Endothelial cell of umbilical vein (primary cell): ENCODE measurements at places on chromosomes 3 and 15. TPM values are rescaled to one million over a fixed set of nuclear protein-coding genes. Genes with fewer than 3 reads are reported as not detected.

AADACL2 gene
- total RNA-seq = not detected in 2 replicates

DNA sequence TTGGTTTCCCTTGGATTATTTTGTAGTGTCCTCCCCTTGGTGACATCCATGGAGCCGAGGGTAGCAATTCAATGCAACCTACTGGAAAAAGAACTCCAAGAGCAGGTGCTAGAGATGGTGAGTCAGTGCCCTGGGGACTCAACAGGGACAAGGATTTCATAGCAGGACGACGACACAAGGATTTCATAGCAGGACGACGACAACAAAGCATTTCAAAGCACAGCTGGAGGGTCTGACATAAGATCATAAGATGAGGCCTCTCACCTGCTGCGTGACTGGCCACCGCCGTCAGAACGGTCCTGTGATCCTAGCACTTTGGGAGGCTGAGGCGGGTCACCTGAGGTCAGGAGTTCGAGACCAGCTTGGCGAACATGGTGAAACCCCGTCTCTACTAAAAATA, 22.5 kb downstream of the NRROS start:
- H3K27me3 ChIP-seq = no peaks in the 10 kb centered on the region
- no peak for DNase-seq
- H3K27ac ChIP-seq = no peak overlapping the region
- H3K4me3 ChIP-seq = no peak overlapping the region
- H3K36me3 ChIP-seq = no peaks in the 10 kb centered on the region
- no peaks in the 10 kb centered on the region for H3K4me1 ChIP-seq

- no peak overlapping the region for H3K4me3 ChIP-seq
- H3K4me1 ChIP-seq = no peaks in the 10 kb centered on the region
- no peak for DNase-seq
- H3K27me3 ChIP-seq = no peaks in the 10 kb centered on the region
- no peak overlapping the region for H3K27ac ChIP-seq
Observed at GRCh38 chr3:195829897-195830254, 18.1 kb upstream of the MUC4 start.

GRCh38 chr3:10683106-10683505, 132.9 kb upstream of the SLC6A11 start:
- H3K4me1 ChIP-seq = no peaks in the 10 kb centered on the region
- no peaks in the 10 kb centered on the region for H3K36me3 ChIP-seq
- H3K27ac ChIP-seq = no peak overlapping the region
- no peak overlapping the region for H3K4me3 ChIP-seq
- DNase-seq = no peak

- H3K36me3 ChIP-seq = no peaks in the 10 kb centered on the region
- H3K27ac ChIP-seq = no peak overlapping the region
- H3K4me3 ChIP-seq = no peak overlapping the region
- H3K4me1 ChIP-seq = peaks cover 22% of the 10 kb centered on the region
- DNase-seq = peak; percentile 11
Observed at GRCh38 chr3:170007031-170007663, 30.6 kb upstream of the GPR160 start.

DNA sequence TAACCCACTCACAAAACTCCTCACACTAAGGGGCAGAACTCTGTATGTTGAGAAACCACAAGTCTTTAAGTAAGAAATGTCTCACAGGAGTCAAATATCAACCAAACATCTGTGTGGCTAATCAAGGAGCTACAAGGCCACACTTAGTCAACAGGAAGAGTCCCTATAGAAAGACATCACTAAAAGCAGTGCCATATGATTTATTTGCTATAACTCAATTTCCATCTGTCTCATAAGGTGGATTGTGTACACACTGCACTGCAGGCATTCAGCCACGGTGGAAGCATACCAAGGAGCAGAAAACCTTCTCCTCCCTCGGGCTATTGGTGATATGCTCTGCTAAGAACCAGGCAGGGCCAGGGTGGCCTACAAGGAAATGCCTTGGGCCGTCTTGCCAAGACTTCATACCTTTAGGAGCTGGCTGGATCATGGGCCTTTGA, 197.6 kb upstream of the CFAP20DC start:
- no peak overlapping the region for H3K27ac ChIP-seq
- H3K4me1 ChIP-seq = peaks cover 3% of the 10 kb centered on the region
- no peak for DNase-seq
- no peaks in the 10 kb centered on the region for H3K27me3 ChIP-seq

DNA sequence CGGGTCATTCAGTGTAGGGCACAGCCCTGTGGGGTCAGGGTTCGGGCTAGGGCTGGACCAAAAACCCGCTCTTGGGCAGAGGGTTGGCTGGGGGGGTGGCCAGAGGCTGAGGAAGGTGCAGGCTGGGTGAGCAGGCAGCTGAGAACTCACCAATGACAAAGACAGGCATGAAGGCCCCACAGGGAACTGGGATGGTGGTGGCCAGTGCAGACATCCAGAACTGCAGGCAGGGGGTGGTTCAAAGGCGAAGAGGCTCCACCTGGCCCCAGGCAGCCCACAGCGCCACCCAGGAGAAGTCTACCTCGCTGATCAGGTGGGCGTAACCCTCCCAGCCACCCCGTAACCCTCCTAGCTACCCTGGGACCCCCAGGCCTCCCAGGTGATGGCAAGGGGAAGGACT, 6.7 kb downstream of the CLCN2 start:
- H3K4me3 ChIP-seq = no peak overlapping the region
- H3K4me1 ChIP-seq = no peaks in the 10 kb centered on the region
- H3K27ac ChIP-seq = no peak overlapping the region

GRCh38 chr3:36989568-36989967, 3.4 kb downstream of the EPM2AIP1 start:
- DNase-seq = no peak
- H3K4me3 ChIP-seq = no peak overlapping the region
- H3K4me1 ChIP-seq = peaks cover 49% of the 10 kb centered on the region
- H3K27me3 ChIP-seq = no peaks in the 10 kb centered on the region

ECE2 gene
- total RNA-seq = not detected in 2 replicates

SPTBN5 gene
- total RNA-seq = 19.0 and 19.2 TPM in 2 replicates

DNA sequence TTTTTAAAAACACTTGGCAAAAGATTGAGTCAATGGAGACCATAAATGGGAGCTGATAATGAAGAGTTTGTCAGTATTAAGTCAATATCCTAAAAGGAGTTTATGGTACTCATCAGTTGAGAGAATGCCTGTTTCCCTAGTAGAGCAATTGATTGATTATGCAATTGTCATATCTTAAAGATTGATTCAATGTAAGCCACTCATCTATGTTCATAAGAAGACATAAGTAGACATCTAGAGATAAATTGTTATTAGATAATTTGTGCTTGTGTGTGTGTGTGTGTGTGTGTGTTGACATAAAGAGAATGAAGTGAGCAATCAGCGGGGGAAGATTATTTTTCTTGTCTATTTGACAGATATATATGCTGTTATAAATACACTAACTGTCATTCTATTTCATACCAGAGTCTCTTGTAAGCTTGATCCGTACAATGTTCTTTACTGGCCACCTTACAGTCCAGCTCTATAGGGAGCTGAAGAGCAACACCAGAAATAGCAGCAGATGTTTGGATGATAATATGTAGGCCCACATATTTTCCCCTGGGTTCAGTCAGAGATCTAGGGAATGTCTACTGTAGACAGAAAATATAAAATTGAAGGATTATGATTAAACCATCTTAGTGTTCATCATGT, 848.6 kb upstream of the EPHA6 start:
- no peak overlapping the region for H3K27ac ChIP-seq
- H3K36me3 ChIP-seq = no peaks in the 10 kb centered on the region
- H3K4me1 ChIP-seq = no peaks in the 10 kb centered on the region
- DNase-seq = no peak
- H3K4me3 ChIP-seq = no peak overlapping the region

PLA2G4E gene
- not detected in 2 replicates for total RNA-seq

DNA sequence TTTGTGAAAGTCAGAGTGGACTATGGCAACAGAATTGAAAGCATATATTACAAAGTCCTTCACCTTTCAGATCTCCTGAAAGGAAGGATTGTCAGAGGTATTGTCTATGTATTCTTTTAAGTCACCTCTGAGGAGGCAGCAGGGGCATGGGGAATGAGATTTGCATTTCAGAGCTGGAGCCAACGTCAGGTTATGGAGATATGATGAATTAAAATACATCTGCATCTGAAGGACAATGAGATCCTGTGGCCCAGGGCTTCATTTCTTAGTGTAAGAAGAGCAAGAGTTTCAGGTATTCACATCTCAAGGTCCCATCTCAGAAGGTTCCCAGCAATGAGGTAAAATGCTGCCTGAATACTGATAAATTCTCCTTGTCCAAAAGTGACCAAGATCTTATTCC, 695.8 kb downstream of the TUSC7 start:
- no peaks in the 10 kb centered on the region for H3K36me3 ChIP-seq
- no peaks in the 10 kb centered on the region for H3K4me1 ChIP-seq
- H3K27ac ChIP-seq = no peak overlapping the region
- no peak overlapping the region for H3K4me3 ChIP-seq
- no peaks in the 10 kb centered on the region for H3K27me3 ChIP-seq

DNA sequence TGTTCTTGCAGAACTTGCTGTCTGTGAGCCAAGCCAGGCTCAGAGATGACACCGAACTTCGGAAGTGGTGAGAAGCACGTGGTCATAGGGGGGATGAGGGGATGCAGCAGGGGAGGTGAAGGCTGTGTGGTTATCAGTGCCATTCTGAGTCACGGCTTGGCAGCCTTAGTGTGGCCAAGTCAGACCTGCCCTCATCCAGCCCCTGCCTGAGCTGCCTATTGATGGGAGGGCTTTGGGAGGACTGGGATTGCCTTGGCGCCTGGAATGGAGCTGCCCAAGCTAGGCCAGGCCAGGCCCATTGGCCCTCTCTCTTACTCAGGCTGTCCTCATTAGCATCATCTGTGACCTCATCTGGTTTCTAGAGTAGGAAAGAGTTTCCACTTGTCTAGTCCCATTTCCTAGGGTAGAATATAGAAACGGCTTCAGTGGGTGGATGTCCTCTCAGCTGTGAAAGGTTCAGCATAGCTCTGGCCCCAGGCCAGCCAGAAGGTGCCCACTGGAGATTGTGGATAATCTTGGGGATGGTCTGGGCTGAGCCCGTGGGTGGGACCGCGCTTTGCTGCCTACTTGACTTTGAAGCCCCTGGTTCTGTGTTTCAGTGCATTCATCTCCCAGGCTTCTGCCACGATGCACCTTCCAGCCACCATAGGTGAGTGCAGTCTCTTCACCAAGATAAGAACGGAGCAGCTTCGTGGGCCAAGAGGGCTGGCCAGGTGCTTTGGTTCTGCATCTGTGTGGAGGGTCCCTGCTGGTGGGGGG, 7.2 kb downstream of the FAH start:
- peaks cover 2% of the 10 kb centered on the region for H3K36me3 ChIP-seq
- H3K27me3 ChIP-seq = no peaks in the 10 kb centered on the region

GRCh38 chr3:6097021-6097420, 763.9 kb upstream of the GRM7 start:
- no peak overlapping the region for H3K27ac ChIP-seq
- DNase-seq = no peak
- H3K4me1 ChIP-seq = no peaks in the 10 kb centered on the region

DNA sequence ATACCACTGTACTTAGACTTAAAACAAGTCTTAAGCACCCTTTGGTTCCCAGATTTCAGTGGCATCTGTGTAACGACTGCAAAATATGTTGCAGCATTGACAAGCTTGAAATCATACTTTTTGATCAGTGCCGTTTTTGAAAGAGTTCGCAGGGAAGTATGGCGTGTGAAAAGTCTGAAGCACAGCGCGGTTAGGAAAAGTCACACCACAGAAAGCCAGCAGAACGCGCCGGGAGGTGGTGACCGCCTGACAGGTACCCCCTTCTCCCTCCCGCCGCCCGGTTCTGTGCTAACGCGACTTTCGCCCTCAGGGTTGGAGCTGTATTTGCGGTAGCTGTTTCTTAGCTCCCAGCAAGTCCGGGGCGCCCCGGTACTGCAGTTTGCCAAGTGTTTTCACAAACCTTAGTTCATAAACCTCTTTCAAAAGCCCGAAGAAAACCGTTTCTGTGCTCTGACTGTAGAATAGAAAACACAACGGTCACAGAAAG, 481 bp upstream of the CRYBG3 start:
- no peaks in the 10 kb centered on the region for H3K27me3 ChIP-seq
- no peak for DNase-seq
- no peaks in the 10 kb centered on the region for H3K36me3 ChIP-seq

ACAN gene
- not detected in 2 replicates for total RNA-seq

PLCD1 gene
- 15.3 and 18.5 TPM in 2 replicates for total RNA-seq

GRCh38 chr3:161265916-161266571, 44.9 kb downstream of the NMD3 start:
- peak overlapping the region; percentile 86 for H3K27ac ChIP-seq
- H3K4me3 ChIP-seq = no peak overlapping the region
- H3K36me3 ChIP-seq = no peaks in the 10 kb centered on the region
- peak; percentile 56 for DNase-seq
- H3K27me3 ChIP-seq = no peaks in the 10 kb centered on the region

GOLGA6A gene
- not detected in 2 replicates for total RNA-seq

DNA sequence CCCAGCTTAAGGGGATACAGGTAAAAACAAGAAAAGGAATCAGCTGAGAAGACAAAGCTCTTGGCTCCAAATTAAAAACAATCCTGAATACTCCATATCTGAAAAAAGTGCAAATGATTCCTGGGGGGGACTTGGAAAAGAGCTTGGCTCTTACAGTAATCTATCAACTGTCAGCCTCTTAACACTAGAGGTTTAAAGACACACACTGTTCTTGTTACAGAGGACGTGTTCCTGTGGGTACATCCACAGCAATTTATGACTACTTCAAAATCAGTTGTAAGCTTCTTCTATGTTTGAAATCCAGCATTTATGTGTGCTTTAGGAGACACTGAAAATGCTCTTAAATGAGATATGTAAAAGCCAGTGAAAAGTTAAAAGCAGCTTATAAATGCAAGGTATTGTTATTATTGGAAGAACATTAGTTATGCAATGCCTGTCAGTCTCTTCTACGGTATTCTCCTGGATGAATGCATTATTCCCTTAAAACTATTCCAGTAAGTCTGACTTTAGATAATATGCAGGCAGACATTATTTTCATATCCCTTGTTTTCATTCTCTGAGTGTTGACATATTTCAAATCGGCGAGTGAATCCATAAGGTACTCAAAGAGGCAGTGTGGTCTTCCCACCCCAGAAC, 408.4 kb upstream of the ADAMTS9 start:
- H3K27me3 ChIP-seq = no peaks in the 10 kb centered on the region
- H3K36me3 ChIP-seq = no peaks in the 10 kb centered on the region
- no peak overlapping the region for H3K4me3 ChIP-seq
- no peak overlapping the region for H3K27ac ChIP-seq
- H3K4me1 ChIP-seq = no peaks in the 10 kb centered on the region

GRCh38 chr15:61069394-61070075, 159.6 kb downstream of the RORA start:
- no peak overlapping the region for H3K27ac ChIP-seq
- H3K27me3 ChIP-seq = peaks cover 16% of the 10 kb centered on the region
- H3K36me3 ChIP-seq = no peaks in the 10 kb centered on the region
- H3K4me3 ChIP-seq = no peak overlapping the region

GRCh38 chr15:80404761-80405553, 775 bp downstream of the ARNT2 start:
- no peaks in the 10 kb centered on the region for H3K36me3 ChIP-seq
- H3K27me3 ChIP-seq = peaks cover 34% of the 10 kb centered on the region
- no peak overlapping the region for H3K27ac ChIP-seq
- no peak for DNase-seq
- H3K4me1 ChIP-seq = no peaks in the 10 kb centered on the region
- H3K4me3 ChIP-seq = no peak overlapping the region
